ENCODE measurements at places on chromosomes 2 and 18.
A peak's percentile ranks its signal among the peaks of the same experiment; 100 is the strongest.

DNA sequence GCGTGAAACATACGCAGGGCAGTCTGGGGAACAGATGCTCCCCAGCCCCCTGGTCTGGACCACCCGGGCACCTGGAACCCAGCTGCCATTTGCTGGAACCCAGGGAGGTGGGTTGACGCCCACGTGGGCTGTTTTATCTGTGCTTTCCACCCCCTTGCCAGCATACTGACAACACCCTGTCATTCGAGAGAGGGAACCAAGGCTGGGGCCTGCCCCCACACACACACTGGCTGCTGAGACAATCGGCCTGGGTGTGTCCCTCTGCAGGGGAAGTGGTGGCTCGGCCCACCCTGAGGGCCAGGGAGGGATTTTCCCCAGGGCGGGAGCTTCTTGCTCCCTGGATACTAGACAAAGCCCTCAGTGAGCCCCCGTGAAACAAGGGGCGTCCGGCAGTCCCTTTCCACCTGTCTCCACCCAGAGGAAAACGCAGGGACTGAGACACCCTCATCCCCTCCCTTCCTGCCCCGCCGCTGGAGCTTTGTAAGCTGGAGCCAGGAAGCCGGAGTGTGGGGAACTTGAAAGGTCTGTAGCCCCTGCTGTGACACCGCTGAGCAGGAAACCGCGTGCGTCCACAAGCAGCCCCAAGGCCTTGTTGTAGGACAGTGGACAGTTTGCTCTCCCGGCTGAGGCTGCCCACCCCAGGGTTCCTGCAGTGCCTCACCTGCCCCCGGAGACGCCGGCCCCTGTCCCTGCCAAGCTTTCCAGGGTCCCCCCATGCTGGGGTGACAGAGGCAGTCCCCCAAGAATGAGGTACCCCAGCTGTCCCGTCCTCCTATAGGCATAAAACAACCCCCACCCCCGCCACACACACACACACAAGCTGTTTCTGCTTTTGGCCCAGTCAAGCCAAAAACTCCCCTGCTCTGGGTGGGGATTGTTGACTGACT, 14.1 kb upstream of the KLF11 start:
- no peak for DNase-seq

- no peak for DNase-seq
These were observed 21.6 kb upstream of the DSC3 start for GRCh38 chr18:31064130-31064529.

- no peak for DNase-seq
These were observed 235.7 kb downstream of the PTH2R start for GRCh38 chr2:208642125-208642779.

DNA sequence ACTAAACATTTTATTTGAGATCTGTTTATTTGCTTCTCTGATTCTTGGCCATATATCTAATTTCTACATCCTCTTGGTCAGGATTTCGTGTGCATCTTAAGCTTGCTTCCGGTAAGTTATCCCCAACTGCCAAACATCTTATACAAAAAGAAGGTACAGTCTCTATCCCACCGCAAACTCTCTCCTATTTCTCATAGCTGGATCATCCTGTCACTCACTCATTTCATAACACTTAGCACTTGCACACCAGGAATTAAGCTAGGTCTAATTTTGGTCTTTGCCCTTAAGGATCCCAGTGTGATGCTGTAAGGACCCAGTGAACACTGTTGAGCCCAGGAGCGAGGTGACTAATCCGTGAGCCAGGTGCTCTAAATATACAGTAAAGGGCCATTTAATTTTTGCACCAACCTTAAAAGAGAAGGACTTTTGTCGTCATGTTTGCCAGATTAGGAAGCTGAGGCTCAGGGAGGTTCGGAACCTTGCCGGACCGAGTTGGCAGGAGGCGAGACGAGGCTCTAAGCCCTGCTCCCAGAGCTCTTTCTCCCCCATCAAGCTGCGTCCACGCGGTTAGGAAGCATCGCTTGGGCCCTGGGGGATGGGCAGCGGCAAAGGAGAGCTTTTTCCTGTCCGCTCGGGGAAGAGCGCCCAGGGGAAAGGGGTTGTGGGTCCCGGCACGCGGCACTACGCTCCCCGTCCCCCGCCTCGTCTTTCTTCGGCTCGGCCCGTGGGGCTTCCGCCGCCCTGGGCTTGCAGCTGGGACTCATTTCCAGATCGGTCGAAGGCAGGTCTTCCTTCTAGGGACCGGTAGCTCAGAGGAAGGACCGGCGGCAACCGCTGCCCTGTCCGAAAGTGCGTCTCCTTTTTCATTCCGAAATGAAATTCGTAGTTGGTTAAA, 4.1 kb upstream of the ITPRIPL1 start:
- peak; percentile 76 for DNase-seq

GRCh38 chr2:172012677-172013391, 13.1 kb downstream of the METAP1D start:
- DNase-seq = no peak

DNA sequence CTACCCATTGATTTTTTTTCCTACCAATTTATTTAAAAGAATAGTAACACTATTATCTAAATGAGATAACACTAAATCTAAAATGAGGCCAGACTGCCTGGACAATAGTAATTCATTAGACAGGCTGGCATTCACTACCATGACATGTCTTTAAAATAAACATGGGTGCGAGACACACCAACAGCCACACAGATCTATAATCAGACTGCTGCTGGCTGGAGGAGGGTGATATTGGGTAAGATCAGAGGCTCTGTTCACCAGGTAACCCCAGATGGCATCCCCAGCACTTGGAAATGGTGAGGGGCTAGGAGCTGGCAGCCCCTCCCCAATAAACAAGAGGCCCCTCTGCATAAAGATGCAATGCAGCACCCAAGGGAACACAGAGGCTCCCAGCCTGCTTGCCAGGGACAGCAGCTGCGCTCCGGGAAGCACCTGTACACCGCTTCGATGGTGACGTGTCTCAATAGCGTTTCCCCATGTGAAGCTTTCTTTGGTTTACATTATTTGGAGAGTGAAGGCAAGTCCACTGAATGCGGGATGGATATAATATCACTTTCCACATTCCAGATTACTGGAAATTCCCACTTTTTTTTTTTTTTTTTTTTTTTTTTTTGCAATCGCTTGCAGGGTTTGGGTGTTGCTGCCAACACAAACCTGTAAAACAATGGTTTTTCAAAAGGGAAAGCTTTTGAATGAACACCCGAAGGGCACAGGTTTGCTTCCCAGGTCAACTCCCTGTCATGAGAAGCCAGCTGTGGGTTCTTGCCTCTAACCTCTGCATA, 159.0 kb downstream of the ZNF516 start:
- no peak for DNase-seq

DNA sequence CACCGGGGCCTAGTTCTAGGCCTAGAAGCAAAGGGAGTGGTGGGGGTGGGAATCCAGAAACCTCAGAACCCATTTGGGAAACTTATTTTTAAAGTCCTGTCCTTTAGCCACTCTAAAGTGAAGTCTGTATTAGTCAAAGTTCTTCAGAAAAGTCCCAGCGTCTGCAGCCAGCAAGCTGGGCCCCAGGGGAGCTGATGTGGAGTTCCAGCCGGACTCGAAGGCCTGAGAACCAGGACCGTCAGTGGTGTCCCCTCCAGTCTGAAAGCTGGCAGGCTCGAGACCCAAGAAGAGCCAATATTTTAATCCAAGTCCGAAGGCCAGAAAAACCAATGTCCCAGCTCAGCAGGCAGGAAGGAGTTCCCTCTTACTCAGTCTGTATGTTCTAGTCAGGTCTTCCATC, 32.4 kb downstream of the ID2 start:
- DNase-seq = no peak

DNA sequence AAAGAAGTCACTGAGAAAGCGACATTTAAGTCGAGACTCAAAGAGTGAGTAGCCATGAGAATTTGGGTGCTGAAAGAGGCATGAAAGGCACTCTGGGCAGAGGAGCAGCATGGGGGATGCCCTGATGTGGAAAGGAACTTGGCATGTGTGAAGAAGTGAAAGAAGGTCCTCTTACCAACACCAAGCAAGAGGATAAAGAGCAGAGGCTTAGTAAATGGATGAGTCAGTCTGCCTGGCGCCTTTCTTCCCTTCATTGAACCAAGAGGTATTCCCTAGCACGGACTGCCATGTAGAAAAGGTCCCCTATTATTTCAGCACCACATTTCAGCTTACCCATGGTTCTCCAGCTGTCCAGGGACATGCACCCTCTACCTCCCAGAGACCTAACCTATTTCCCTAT, 221.1 kb upstream of the NRP2 start:
- no peak for DNase-seq

DNA sequence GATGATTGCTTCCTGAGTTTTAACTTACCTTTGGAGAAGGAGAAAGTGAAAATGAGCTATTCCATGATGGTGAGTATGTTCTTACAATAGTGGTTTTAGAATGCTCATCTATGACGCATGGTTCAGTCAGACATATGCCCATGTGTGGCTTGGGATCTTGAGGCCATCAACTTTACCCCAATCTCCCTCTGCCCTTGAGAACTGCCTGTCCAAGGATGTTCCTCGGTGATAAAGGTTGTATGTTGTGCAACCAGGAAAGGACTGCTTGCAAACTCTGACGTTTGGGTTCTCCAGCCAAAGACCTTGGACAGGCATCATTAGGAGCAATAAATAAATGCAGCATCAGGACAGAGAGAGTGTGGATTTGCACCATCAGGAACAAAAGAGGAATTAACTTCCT, 165.0 kb downstream of the ZEB2 start:
- DNase-seq = no peak

- no peak for DNase-seq
These were observed 76.9 kb downstream of the TTC21B start for GRCh38 chr2:165876712-165877111.

- DNase-seq = no peak
These were observed 75.6 kb downstream of the LDAH start for GRCh38 chr2:20747317-20747716.

GRCh38 chr18:79680891-79681339, 1.3 kb downstream of the CTDP1 start:
- DNase-seq = no peak

DNA sequence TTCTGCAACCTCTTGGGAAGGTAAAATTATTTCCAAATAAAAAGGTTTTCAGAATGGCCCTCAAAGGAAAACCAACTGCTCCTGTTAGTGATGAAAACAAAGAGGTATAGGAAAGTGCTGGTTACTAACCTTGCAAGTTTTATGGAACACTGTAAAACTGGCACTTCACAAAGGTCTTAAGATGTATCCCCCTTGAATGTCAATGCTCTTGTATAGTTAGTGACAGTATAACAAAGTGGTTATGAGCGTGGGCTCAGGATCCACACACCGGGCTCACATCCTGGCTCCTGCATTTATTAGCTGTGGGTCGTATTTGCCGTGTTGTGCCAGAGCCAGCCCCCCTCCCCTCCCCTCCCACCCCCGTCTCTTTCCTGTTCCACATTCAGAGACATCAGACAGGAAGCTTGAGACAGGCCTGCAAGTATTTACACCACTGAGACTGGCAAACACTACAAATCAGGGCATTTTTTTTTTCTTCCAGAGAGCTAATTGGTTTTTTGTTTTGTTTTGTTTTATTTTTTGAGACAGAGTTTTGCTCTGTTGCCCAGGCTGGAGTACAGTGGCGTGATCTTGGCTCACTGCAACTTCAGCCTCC, 9.2 kb upstream of the DNPEP start:
- no peak for DNase-seq

GRCh38 chr18:25724121-25724520, 366.3 kb downstream of the SS18 start:
- DNase-seq = no peak

DNA sequence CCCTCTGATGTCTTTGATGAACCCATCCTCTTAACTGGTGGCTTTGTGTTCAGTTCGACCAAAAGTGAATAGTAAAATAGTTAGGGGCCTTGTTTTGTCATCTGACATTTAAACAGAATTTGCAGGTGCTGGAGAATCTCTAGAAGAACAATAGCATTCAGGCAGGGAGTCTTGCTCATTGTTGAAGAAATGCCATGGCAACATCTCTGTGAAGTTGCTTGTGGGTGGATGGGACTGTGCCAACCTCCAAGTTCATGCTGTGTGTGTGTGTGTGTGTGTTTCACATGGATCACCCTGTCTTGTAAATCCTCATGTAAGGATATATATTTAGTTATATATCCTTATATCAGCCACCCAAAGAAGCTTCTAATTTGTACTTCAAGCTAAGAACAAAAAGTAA, 66.7 kb downstream of the SKA1 start:
- DNase-seq = no peak

GRCh38 chr2:159226059-159226461, 60.4 kb downstream of the WDSUB1 start:
- DNase-seq = no peak

- DNase-seq = no peak
These were observed 32.3 kb downstream of the COPS8 start for GRCh38 chr2:237118025-237118424.

GRCh38 chr2:241724259-241724974, 10.0 kb upstream of the D2HGDH start:
- DNase-seq = no peak

DNA sequence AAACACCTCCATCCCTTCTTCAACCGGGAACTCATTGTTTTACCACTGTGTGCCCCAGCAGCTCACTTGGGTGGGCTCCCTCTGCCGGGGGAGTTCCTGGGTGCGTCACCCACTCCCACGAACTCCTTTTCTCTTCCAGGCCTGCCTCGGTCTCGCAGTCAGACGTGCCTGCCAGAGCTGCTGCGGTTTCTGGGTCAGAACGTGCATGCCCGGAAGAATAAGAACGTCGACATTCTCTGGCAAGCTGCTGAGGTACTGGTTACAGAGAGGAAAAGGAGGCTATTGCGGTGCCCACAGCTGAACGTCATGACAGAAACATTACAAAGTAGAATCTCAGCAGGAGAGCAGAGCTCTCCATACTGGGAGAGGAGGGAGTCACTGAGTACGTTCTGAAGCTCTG, 35.6 kb downstream of the COA5 start:
- DNase-seq = no peak

- DNase-seq = no peak
These were observed 148.8 kb upstream of the MAPRE2 start for GRCh38 chr18:34892379-34892778.

GRCh38 chr2:199223791-199224190, 233.9 kb downstream of the SATB2 start:
- DNase-seq = no peak

- DNase-seq = no peak
These were observed 36.4 kb downstream of the TMEM182 start for GRCh38 chr2:102798181-102798580.

- DNase-seq = no peak
These were observed 82.0 kb upstream of the SLC66A3 start for GRCh38 chr2:11073251-11073650.

DNA sequence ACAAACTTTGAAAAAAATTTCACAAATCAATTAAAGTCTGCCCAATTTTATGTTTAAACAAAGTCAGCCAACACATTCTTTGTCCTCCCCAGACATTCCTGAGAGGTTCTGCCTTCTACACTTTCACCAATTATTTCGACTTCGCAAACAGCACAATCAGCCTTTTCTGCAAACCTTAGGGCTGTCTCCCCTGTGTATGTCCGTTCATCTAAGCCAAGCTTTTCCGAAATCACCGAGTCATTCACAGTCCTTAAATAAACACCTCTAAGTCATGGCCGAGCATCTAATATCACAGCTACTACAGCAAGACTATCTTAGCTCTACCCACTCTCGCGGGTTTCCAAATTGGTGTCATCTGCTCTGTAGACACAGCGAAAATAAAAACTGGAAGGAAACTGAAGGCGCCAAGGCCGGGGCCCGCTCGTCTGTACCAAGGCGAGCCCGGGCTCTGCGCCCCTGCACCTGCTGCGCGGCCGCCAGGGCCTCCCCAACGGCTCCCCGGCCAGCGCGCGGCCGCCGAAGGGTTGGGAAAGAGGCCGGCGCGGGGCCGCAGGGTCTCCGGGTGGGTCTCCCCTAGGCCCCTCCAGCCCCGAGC, 730 bp downstream of the ODC1 start:
- peak; percentile 49 for DNase-seq

GRCh38 chr2:183195998-183196409, 71.8 kb downstream of the NUP35 start:
- DNase-seq = no peak

- no peak for DNase-seq
These were observed 243.6 kb downstream of the OSR1 start for GRCh38 chr2:19114754-19115231.

Data from NCI-H2227 treated with DMSO at 0.1 percent for 48 hours (cell line).